Nucleus accumbens (tissue), 56 donors: ENCODE measurements at places on chromosomes 4 and X.

DNA sequence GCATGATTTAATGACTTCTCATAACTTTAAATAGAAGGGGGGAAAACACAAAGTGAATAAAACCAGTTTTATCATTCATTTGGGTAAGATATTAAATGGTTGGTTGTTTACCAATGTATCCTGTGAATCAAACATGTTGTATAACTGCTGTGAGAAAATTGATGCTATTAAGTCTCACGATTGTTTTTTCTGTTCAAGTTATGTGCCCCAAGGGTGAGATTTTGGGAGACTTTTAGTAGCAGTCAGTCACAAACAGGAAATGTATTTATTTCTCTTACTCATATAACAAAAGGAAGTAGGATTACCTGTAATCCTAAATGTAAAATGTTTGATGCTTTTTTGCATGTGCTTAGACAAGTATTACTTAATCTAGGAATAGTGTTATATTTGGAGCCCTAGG, 39.2 kb downstream of the MTHFD2L start:
- DNase-seq: no peak

- DNase-seq: no peak
Measured at GRCh38 chrX:149205937-149206336, 299.2 kb downstream of the IDS start.

- DNase-seq: no peak
Measured at GRCh38 chr4:80143307-80143679, 54.0 kb upstream of the PRDM8 start.

DNA sequence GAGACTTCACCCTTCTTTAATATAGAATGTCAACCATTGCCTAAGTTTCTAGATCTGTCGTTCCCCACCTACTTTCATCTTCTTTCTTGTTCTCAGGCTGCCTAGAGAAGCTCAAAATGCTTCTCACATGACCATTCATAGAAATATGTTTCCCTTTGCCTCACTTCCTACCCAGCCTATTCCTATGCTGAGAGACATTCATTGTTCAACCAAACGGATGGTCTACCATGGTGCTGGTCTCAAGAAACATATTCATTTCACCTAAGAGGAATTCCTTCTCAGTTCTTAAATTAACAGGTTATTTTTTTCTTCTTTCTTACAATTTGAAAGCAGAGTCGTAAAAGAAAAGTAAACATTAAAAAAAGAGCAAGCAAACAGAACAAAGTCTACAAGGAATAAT, 20.3 kb upstream of the SLC7A11 start:
- no peak for DNase-seq

- DNase-seq: no peak
Measured at GRCh38 chrX:153910446-153910845, 6.0 kb downstream of the AVPR2 start.

- peak; percentile 19 for DNase-seq
Measured at GRCh38 chr4:41072021-41072777, 142.1 kb downstream of the APBB2 start.

DNA sequence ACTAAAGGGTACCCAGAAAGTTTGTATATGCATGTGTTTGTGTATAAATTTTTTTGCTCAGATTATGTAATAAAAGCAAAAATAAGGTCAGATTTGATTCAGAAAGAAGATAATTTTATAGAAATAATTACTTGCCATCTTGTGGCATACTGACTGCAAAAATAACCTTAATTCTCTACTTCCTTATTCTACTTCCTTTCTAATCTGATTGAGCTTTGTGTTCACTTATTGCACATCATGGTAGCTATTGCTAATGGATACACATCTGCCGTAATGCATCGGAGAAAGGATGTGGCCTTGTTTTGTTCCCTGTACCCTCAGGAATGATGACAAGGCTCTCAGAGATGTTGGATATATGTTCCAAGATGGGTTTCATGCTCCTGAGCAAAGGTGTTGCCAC, 10.5 kb upstream of the GNPDA2 start:
- DNase-seq: no peak

DNA sequence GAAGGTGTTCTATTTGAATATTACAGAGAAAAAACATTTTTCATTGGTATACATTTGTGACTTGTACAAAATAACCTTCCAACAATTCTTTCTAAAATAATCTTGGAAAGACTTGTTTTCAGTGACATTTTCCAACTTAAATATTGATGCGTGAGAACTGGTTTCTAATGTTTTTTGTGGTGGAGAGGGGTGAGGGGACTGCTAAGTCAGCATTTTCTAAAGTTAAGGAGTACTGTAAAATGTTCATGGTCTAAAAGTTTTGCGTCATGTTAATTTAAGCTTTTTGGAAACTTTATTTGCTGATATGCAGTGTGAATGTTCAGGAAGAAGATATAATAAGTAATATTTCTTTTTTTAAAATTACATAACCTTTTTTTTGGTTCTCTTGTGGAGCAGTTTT, 229.3 kb downstream of the MAGEB5 start:
- DNase-seq: no peak

DNA sequence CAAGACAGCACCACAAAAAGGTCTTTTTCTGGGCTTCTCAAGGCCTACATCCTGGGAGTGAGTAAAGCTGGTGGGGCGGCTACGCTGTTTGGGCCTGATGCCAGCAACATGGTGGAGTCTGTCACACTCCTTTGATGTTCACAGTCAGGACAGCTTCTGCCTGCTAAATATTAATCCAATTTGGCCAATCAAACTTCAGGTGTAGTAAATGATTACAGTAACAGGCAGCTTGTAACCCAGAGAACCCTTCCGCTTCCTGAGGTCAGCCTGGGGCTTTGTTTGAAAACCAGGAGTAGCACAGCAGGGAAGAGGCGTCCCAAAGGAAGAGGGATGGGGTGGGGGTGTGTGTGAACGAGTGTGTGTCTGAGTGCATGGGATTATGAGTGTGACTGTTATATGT, 220.4 kb downstream of the MAML3 start:
- DNase-seq: no peak

- no peak for DNase-seq
Measured at GRCh38 chr4:30901461-30902451, 181.6 kb downstream of the PCDH7 start.

- no peak for DNase-seq
Measured at GRCh38 chrX:112835019-112835418, 5.6 kb downstream of the AMOT start.

DNA sequence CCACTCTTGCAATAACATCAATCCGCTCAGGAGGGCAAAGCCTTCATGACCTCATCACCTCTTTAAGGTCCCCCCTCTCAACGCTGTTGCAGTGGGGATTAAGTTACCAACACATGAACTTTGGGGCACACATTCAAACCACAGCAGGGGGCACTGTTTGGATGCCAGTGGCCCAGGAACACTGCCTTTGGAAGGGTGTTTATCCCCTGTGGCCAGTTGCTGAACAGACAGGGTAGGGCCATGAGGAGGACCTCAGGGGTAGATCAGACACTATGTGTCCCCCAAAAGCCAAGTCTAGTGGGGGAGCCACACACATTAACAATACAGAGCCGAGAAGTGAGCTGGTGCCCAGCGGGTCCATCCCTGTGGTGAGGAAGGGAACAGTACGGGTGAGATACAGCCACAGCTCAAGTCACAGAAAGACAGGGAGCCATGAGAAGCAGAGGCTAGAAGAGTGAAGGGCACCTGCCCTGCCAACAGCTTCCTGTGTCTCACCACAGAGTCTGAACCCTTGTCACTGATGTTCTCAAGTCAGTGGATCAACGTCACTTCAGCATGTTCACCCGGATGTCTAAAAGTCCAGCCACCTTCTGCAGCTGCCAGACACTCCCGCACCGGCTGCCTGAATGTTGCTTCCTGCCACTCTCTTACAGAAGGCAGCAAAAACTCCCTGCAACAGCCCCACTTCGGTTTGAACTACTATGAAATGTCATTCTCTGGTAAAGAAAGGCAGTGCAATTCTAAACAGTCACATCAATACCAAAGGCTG, 19.9 kb upstream of the MXD4 start:
- no peak for DNase-seq

DNA sequence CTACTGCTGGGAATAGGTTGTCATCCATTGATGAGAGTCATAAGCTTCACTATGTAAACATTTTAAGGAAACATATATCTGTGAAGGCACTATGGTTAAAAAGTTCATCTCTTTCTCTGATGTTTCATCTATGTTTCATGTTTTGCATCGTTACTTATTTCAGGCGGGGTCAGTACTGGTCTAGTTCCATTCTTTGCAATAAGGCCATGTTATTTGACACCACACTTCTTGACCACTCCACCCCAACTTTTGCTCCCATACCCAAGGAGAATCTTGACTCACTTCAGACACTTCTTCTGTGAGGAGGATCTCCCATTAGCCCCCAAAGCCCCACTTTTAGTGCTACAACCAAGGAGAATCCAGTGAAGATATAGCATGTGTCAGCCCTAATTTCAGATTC, 119.4 kb downstream of the GRIA3 start:
- no peak for DNase-seq

DNA sequence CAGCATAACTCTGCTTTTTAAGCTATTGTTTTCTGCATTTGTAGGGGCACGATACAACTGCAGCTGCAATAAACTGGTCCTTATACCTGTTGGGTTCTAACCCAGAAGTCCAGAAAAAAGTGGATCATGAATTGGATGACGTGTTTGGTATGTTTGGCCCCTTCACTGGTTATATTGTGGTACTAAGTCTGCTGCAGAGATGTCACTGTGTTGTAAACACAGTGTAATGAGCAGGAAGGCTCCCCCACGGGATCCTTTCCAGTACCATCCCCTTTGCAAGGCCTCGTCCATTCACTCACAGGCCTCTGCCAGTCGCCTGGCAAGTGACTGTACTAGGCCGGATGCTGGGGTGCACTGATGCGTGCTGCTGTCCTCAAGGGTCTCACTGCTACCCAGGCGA, 13.8 kb downstream of the CYP4V2 start:
- DNase-seq: no peak

DNA sequence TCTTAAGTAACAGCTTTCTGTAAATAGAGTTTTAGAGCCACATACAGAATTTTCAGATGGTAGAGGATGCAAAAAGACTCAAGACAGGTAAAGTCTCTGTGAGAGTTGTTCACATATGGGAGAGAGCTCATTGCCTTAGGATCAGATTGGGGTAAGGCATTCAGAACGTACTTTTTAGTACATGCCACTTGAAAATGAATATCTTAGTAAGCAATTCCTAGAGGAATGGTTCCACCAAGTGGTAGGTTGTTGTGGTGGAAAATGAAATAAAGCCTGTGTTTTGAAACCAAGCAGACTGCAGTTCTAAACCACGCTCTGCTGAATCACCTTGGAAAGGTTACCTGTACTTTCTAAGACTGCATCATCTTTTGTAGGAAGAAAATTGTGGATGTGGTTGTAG, 547.0 kb upstream of the LCORL start:
- no peak for DNase-seq

DNA sequence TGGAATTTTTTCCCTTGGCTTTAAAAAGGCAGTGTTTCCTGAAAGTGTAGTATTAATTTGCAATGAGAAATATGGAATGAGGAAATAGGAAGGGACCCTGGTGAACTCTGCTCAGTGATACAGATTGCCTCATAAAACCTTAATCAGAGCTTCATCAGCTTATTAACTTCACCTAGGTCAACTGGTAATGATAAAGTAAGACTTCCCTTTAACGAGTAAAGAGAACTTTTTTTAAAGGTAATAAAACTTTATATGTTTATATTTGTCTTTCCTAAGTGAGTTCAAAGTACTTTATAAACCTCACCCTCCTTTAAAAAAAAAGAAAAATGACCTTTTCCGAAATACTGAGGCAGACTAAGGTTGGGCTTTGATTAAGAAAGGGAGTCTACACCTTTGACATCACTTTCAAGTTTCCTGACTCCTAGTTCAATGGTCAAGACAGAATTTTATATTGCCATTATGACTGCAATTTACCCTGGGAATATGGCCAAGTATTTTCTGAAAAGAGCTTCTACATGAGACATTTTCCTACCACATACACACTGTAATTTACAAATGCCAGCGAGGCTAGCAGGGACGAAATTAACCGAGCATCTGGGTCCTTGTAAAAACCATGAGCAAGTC, 706.3 kb upstream of the TENM3 start:
- DNase-seq: no peak

DNA sequence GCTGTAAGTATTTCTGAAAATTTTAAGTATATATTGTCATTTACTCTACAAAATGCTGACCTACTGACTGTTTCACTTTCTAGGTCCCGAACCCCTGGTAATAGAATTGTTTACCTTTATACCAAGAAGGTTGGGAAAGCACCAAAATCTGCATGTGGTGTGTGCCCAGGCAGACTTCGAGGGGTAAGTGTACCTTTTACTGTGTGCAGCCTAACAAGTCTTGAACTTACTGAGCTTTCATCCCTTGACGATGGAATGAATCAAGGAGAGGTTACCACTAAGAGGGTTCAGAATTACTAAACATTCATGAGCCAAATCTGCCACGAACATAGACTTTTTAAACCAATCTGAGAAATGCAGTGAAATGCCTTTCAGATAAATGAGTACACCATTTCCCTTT, 1.6 kb downstream of the RPL34 start:
- no peak for DNase-seq

DNA sequence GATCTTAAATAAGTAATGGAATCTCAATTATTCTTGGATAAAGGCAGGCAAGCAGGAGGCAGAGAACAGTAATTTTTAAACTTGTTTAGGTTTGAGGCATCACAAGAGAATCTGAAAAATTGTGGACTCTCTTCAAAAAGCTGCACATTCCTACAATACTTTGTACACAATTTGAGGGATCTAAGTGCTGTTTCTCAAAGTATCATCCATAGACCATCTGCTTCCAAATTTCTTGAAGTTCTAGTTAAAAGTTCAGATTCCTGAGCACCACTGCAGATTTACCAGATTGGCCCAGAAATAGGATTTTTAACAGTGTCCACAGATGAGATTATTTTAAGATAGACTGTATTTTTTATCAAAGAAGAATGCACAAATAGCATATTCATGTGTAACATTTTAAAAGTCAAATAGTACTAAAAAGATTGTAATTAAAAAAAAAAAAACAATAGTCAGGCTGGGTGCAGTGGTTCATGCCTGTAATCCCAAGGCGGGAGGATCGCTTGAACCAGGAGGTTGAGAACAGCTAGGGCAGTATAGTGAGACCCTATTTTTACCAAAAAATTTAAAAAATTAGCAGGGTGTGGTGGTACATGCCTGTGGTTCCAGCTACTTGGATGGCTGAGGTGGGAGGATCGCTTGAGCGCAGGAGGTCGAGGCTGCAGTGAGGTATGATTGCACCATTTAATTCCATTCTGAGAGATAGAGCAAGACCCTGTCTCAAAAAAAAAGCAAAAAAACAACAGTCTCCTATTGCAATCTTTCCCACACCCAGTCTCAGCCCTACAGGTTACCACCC, 14.2 kb upstream of the FNIP2 start:
- DNase-seq: no peak

- no peak for DNase-seq
Measured at GRCh38 chrX:46665232-46666152, 91.9 kb downstream of the CHST7 start.

DNA sequence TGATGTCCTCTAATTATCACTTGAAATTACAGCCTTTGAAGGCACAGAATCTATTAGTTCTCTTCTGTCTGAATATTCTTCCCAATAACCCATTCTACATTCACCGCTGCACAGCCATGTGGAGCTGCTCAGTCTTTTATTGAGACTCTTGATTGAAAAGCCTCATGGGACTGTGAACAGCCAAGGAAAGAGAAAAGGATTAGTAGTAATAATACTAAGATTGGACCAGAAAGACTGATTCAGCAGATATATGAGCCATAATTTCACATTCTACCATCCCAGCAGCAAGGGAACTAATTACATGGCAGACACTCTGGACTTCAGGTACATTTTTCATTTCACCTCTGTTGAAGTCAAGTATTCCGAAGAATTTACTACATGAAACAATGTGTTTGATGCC, 2471.7 kb downstream of the ARAP2 start:
- DNase-seq: no peak
